ENCODE measurements at places on chromosomes 16 and 17.
A peak's percentile ranks its signal among the peaks of the same experiment; 100 is the strongest.

GRCh38 chr17:34366010-34366409 is 3.0 kb upstream of the CCL1 start:
- no peak for DNase-seq

GRCh38 chr17:28949185-28950016 is 1.9 kb downstream of the PHF12 start:
- peak; percentile 50 for DNase-seq

GRCh38 chr17:64036198-64036922 is 15.9 kb upstream of the ICAM2 start:
- DNase-seq = peak; percentile 52

GRCh38 chr16:29806099-29806579 is at the start of gene MAZ:
Gene MAZ (plus strand): TSS chr16:29806529. CDS start chr16:29806702, 173 bp downstream.
- peak; percentile 84 for DNase-seq

DNA sequence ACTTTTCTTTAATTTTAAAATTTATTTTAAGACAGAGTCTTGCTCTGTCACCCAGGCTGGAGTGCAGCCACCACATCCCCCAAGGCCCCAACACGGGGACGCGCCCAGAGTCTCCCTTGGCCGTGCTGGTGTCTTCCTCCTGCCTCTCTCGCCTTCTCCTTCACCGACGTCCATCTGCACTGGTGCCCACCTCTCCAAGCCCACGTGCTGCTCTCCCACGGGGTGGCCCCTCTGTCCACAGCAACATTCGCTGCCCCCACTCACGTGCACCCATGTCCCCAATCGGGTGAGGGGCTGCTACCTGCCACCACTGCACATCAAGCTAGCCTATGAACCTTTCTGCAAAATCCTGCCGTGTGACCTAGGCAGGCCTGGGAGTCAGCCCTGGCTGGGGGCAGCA is 3.1 kb downstream of the TMEM204 start:
- no peak for DNase-seq

DNA sequence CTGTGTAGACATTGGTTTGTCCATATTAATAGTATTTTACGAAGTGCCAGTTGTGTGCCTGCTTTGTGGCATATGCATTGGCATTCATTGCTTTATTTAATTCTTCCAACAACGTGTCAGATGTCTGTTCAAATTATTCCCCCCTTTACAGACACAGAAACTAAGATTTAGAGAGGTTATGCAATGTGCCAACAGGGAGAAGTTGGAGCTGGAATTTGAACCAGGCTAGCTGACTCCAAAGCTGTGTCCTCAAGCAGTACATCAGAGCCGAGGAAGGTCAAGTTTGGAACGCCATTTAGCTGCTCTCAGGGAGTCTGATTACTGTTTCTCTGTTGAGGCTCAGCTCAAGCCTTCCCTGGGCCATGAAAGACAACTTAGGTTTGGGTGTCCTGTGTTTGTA is 232.3 kb downstream of the WWOX start:
- no peak for DNase-seq

- no peak for DNase-seq
Measured at GRCh38 chr16:86882586-86883280, 304.4 kb downstream of the FOXL1 start.

GRCh38 chr17:12665263-12666210 is at the start of gene MYOCD:
Gene MYOCD (plus strand): TSS chr17:12665890. CDS start chr17:12666189, 299 bp downstream.
- DNase-seq = no peak

DNA sequence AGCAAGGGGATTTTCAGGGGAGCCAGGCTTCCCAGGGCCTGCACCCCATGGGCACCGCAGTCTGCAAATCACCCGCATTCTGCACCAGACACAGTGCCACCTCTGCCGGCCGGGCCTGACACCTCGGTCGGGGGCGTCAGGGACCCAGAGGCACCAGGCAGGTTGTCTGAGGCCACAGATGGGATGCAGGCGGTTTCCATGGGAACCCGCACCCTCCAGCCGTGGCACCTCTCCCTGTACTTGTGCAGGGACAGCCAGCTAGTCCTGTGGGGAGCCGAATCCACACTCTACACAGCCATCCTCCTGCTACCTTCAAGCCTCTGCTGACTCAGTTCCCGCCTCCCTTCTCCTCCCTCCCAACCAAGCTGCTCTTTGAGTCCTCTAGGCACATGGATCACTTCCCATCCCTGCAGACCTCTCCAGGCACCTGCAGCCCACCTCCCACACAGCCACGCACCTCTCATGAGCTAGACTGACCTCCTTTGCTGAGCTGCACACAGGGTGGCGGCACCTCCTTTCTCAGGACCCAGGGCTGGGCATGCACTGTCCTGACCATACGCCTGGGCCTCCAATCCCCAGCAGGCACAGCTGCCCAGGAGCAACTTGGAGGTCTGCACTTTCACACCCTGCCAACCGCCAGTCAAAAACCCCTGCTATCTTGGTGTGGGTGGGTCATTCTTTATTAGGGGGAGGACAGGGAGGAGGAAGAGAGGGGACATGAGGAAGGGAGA is 119.5 kb downstream of the C16orf78 start:
- DNase-seq = no peak

- no peak for DNase-seq
Measured at GRCh38 chr16:9557713-9558112, 466.3 kb downstream of the HAPSTR1 start.

DNA sequence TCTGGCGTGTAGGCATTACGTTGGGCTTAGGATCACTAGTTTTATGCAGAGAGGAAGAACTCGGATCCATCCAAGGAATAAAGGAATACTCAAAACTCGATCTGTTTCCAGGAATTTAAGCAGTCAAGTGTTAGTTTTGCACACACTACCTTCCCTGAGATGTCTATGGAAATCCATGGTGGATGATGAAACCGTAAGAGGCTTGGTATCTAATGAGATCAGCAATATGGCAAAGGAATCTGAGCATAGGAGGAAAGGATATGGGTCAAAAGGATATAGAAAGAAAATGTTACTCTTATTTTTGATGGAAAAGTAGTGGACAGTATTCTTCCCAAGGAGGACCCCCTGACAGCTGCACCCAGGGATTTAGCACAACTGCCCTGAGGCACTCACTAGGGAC is 59.6 kb downstream of the SMG6 start:
- no peak for DNase-seq

DNA sequence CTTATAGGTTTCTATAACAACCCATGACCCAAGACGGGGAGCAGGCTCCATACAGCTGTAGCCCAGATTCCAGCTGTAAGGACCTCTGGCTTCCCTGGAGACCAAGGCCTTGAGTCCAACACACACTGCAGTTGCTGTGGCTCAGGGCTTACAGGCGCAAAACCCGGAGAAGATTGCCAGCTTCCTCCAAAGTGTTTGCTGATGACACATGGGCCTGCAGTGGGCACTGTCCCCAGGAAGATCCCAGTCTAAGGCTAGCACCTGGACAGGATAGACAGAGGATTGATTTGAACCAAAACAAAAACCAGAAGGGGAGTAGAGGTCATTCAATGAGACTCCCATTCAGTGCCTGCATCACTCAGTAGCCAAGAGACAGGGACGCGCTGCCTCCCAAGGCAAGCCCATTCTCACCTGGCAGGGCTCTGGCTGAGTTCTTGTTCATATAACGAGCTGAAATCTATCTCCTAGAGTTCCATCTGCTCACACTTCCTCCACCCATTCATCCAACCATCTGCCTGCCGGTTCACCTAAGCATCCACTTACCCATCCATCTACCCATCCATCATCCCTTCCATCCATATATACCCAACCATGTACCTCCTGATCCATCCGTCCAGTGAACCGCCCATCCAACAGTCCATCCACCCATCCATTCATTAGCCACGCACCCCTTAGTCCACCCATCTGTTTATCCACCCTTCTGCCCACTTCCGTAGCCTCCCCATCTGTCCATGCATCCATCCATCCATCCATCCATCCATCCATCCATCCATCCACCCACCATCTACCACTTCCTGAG is 10.2 kb downstream of the RAB11FIP4 start:
- DNase-seq = no peak

GRCh38 chr17:66570447-66571195 is 264.3 kb upstream of the CACNG5 start:
- no peak for DNase-seq

DNA sequence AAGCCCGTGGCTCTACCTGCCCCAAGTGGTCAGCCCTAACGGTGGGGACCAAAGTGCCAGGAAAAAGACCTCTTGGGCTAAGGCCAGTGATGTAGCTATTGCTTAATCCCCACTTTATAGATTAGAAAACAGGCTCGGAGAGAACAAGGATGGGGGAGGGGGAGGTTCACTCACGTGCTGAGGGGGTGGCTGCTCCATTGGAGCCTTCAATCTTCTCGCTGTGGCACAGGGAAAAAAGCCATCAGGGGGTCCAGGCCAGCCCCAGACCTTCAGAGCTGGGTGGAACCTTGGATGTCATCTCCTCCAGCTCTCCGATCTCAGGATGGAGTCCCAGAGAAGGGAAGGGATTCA is 45.9 kb downstream of the SRCIN1 start:
- no peak for DNase-seq

- DNase-seq = no peak
Measured at GRCh38 chr17:66661411-66662256, 173.3 kb upstream of the CACNG5 start.

- DNase-seq = no peak
Measured at GRCh38 chr16:82612263-82612662, 14.5 kb upstream of the CDH13 start.

- no peak for DNase-seq
Measured at GRCh38 chr16:55499951-55500529, 8.8 kb upstream of the LPCAT2 start.

DNA sequence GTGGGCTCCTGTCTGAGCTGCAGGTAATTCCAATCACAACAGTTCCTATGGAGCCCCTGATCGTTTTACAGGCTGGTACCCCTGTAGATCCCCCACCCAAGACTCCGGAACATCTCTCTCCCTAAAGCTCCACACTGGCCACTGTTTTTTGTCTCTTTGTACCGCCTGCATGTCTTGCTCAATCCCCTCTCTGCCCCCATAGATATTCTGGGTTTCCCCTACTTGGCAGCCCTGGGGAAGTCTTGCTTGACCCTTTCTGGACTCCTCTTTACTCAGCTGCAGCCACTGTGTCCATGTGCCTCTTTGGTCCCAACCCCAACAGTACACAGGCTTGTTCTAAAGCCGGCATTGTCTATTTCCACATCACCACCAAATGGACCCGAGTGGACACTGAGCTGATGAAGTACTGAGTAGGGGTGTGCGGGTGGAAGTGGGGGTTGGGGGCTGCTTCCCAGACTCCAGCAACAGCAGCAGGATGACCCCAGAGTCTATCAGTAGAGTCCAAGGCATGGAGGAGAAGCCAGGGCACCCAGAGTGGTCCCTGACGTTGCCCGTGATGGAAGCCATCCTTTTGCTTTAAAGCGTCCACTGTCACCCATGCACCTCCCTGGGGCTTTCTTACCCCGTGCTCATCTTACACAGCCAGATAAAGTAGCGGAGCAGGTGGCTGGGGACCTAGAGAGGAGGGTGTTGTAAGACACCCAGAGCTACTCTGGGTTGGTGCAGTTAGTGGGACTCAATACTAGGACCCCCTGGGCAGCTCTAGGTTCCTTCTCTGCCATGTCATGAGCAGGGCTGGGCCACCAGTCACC is 6.4 kb downstream of the CD300LB start:
- DNase-seq = no peak

- DNase-seq = no peak
Measured at GRCh38 chr17:74730491-74731346, 6.3 kb upstream of the RAB37 start.

DNA sequence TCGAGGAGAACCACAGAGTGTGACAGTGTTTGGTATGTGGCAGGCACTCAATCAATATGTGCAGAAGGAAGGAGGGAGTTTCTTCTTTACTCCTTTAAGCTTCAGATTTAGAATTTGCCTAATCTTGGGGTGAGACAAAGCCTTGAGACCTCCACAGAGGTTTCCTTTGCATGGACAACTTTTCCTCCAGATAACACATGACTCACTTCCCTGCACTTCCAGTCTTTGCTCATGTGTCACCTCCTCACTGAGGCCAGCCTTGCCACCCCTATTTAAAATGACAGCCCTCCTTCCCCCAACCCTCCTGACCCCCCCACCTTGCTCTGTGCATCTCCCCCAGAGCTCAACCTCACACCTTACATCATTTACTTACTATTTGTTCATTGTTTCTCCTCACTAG is 17.4 kb upstream of the NOS2 start:
- no peak for DNase-seq

- DNase-seq = no peak
Measured at GRCh38 chr16:79838496-79839259, 238.1 kb upstream of the MAF start.
